Activated naive CD4-positive, alpha-beta T cell (primary cell): ENCODE measurements at places on chromosomes 7 and 10.

DNA sequence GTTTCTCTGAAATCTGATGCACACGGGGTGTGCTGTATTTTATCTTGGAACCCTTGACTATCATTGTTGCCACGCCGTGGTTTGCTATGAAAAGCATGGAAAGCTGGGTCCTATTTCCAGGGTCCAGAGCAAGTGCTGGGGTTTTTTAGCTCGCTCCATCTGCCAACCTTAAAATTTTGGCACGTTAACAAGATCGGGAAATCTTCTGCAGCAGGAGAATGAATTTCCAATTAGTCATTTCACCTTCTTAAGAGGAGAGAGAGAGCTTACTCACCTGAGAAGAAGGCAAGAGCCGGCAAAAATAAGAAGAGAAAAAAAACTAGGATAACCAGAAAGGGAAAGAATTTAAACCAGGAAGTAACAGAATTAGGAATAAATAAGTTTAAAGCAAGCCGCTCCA, 223.6 kb upstream of the CELF2 start:
- no peak for DNase-seq

DNA sequence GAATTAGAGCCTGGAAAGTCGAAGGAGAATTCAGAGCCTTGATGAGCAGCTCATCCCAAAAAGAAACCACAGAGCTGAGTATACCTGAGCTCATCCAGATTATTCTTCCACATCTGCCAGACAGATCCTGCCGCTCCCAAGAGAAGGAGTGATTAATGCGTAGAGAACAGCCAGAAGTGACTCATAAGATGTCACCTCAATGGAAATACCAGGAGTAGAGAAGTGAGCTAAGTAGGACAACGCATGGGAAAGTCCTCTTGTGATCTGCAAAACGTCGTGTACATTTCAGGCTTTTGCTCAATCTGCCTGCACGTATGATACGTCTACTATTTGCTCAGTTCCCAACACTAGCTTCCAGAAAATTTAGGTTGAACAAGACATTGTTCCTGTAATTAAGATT, 230.5 kb upstream of the AUTS2 start:
- DNase-seq = no peak

GRCh38 chr7:30027065-30027456, 559 bp upstream of the FKBP14 start:
- DNase-seq = no peak

- DNase-seq = no peak
These were observed 64.0 kb downstream of the CACNB2 start for GRCh38 chr10:18204039-18204835.

GRCh38 chr10:5663692-5664427, 2.5 kb downstream of the ASB13 start:
- DNase-seq = no peak

DNA sequence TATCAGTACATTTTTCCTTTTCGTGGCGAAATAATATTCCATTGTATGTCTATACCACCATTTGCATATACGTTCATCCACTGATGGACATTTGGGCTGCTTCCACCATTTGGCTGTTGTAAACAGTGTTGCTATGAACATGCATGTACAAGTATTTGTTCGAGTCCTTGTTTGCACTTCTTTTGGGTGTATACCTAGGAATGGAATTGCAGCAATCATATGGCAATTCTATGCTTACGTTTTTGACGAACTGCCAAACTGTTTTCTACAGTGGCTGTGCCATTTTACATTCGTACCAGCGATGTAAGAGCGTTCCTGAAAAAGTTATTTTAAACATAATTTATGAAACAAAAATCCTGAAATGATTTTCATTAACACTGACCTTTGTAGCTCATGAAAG, 79.5 kb downstream of the HIPK2 start:
- DNase-seq = no peak

- DNase-seq = no peak
These were observed 24.7 kb downstream of the WNT8B start for GRCh38 chr10:100487529-100487928.

GRCh38 chr10:98924526-98924925, 311.1 kb downstream of the HPSE2 start:
- DNase-seq = no peak

DNA sequence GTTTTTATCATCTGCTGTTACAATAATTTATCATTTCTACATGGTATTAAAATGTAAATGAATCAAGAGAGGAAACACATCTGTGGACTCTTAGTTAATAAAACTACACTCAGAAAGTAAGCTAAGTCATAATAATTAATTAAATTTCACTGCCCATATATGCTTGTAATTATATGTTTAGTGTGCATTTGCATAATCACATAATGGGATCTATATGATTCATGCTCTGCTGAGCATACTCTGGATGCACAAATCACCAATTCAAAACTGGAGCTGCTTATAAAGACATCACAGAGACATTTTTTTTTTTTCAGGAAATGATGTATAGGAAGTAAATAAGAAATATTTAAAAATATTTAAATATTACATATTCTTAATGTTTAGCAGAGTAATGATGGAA, 151.6 kb upstream of the STEAP4 start:
- no peak for DNase-seq

DNA sequence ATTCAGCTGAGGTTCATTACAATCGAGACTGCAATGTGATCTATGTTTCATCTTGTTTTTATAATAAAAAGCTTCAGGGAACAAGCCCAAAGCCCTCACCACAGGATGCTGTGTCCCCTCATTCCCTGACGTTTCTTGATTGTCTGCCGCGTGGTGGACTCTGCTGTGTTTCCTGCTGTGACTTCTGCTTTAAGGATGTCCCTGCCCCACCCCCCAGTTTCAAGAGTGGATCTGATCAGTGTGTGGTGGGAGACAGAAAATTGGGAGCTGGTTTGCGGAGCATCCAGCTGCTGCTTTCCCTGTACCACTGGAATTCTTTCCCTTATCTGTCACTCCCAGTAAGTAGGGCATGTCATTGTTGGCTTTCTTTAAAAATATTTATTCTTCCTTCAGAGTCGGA, 86.2 kb downstream of the CREM start:
- no peak for DNase-seq

DNA sequence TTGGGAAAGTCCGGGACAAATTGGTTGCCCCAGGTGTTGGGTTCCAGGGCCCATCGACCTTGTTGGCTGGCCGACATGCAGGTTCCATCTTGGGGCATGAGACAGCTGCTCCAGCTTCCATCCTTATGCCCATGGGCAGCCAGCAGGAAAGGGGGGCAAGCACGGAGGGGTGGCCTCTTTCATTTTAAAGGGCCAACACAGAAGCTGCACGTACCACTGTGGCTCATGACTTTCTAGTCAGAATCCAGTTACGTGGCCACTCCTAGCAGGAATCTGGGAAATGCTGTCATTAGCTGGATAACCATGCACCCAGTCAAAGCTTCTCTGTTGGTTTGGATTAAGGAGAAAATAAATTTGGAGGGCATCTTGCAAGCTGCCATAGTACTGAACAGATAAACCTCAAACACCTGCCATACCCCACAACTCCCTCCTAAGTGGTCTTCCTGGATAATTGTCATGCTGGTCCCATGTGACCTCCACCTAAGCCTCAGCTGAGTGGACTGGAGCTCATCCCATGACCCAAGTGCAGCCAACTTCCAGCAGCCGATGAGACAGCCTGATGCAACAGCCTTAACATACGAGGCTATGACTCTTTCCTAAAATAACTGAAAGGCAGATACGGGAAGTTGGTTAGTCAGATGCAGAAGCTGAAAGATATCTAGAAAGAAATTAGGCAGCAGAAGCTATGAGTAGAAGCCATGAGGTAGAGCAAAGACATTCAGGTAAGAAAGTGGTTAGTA, 21.4 kb upstream of the GSDME start:
- DNase-seq = no peak

DNA sequence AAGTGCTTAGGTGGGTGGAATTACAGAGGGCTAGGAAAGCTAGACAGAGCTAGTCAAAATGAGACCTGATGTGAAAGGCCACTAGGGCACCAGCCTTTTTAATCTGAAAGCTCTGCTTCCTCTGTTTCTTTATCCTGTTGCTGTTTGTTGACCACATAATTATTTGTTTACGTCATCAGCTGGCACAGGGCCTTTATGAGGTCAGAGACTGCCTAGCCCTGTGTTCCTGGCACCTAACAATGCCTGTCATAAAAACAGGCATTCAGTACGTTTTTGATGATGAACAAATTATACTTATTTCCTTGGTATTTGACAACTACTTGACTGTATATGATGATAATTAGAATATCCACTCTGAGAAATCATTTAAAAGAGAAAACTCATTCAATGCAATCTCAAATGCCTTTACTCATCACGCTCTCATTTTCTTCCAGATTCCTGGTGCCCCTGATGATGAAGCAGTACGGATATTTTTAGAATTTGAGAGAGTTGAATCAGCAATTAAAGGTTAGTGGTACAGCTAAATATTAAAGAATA, 26.0 kb downstream of the RBM17 start:
- no peak for DNase-seq

- no peak for DNase-seq
These were observed 103.9 kb upstream of the LRRC4 start for GRCh38 chr7:128135159-128135514.
